ENCODE measurements at places on chromosomes 5 and 9.

DNA sequence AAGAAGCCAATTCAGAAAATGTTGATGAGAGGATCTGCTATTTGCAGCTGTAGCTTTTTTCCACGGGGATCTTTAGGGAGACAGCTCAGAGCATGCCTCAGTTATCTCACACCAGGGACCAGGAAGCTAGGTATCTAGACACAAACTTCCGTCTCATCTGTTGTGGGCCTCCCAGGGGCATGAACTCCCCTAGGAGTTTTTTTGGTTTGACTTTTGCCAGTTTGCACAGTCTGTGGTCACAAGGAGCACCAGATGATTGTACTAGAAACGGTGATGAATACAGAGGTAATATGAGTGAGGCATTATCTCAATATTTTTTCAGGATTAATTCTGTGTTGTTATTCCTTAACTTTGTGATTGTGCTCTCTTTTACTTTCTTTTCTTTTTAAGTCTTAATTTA is 533.2 kb upstream of the SEMA6A start:
- no peak for DNase-seq

DNA sequence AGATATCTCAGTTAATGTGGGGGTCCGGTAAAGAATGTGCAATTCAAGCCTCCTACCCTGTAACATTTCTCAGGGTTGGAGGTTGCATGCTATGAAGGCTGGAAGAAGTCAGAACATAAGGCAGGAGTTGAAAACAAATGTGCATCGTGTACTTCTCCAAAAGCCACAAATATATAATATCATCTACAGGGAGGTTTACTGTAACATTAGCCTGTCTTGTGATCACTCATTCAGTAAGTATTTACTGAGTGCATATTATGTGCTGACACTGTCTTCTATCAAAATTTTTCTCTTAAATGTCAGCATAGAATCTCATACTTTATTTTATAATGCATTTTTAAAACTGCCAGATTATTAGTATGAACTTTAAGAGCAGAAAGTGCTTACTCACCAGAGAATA is 105.6 kb upstream of the ZNF366 start:
- DNase-seq: peak; percentile 36

GRCh38 chr9:15176836-15177235 is 130.2 kb downstream of the TTC39B start:
- DNase-seq: no peak

DNA sequence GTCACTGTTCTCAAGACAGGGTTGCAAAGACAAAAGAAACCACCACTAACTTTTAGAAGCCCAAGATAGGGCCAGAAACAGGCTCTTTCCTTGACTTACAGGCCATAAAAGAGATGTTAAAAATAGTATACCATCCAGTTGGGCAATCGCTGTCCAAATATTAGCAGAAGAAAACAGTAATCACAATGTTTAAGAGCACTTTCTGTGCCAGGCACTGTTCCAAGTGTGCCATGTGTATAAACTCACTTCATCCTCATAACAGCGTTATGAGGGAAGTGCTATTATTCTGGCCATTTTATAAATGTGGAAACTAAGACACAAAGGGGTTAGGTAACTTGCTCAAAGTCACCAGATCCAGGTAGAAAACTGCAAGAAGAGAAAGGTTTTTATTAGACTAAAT is 111.7 kb downstream of the KCNN2 start:
- no peak for DNase-seq

- DNase-seq: peak; percentile 60
Observed at GRCh38 chr9:7439355-7439995, 360.1 kb downstream of the DMAC1 start.

DNA sequence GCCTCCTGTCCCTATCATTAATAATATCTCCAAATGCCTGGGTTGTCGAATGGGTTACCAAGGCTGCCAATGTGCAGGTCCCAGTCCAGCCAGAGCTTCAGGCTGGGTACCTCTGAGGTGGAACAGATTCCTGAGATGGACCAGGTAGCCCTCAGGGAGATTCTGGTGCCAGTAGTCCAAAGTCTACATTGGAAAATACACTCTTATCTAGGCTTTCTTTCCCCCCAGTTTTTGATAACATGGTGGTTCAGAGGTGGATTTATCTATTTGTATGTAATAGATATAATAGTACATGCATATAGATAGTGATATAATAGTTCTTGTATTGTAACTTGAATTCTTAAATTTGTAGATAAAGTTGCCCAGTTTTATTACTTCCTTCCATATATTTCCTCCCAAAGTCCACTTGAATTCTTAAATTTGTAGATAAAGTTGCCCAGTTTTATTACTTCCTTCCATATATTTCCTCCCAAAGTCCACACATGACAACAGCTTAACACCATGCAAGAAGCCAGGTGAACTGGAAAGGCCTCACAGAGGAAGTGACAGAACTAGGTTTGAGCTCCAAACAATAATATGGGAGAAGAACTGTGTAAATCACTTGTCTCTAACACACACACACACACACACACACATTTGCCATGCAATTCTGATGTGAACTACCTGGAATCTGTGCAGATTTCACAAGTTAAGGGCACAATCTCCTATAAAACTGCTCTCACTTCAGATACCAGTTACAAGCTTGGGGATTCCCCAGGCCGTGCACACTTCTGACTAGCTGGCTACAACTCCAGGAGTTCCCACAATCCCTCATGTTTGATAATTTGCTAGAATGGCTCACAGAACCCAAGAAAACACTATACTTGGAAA is 30.7 kb upstream of the ERAP1 start:
- DNase-seq: no peak

GRCh38 chr9:133403766-133404453 is 13.9 kb downstream of the REXO4 start:
- no peak for DNase-seq

DNA sequence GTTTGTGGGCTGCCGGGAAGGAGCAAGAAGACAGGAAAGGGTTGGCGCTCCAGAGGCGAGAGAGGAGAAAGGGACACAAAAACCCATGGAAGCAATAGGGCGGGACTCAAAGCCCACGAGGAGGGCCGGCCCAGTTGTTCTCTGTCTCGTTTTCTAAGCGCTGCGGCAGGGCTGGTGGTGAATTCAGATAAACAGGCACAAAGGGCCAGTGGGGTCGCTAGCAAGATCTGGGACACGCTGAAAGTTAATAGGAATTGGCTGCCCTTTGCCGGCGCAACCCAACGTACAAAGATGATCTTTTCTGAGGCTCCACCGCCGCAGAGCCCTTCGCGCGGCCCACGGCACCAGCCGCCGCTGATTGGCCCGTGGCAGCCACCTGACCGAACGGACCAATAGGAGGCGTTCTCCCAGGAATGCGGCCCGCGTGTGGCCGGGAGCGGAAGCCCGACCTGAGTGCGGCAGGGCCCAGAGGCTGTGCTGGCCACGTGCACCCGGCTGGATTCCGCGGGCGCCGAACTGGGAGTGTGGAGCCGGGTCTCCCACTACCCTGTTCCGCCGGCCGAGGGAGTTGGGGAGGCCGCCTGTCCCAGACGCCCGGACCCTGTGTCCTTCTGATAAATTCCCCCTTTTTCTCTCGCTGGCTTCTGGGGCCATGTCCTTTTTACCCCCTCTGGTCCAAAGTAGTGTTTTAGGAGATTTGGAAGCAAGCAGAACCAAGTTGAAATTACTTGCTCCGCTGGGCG is 16.8 kb upstream of the NSD1 start:
- DNase-seq: peak; percentile 89

GRCh38 chr9:92035146-92035545 is 80.1 kb downstream of the SPTLC1 start:
- DNase-seq: peak; percentile 22

DNA sequence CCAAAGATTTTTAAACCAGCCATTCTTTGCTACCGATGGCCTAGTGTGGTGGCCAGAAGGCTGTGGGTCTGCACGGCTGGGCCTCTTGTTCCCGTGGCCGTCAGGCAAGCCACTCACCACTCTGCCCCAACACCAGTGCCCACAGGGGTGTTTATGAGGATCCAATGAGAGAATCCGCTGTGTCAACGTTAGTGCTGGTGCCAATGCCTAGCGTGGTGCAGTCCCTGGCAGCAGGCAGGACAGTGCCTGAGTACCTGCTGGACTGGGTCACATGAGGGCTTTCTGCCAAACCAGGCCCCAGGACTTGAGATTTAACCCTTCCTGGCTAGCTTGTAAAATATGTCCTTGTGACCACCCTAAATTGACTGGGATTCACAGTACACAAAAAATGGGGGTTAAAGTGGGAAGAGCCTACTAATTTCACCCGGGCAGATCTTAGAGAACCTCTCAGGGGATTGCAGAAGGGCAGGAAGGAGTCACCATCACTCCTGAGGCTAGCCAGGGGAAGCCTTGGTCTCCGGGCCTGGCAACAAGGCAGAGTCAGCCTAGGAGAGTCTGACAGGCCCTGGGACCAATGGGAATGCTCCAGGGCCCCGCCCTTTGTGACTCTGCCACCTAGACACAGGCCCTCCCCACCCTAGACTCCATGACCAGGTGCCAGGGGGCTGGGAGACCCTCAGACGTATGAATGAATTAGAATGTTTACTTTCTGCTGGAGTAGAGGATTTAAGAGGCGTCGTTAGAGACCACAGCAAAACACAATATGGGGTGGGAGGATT is 63.2 kb upstream of the FSTL4 start:
- no peak for DNase-seq

DNA sequence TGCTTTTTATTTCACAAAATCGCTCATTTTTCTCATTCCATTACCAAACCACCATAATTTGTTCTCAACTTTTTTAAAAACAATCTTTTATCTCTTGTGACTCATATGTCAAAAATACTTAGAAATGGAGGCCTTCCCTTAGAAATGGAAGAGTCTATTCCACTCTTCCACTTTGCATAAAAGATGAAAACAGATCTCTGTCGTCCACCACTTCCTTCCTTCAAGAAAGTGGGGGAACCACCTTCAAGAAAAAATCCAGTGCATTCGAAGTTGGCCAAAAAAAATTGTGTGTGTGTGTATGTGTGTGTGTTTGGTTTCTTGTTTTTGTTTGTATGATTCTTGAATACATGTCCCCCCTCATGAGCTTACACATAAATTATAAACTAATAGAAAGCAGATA is 628.8 kb upstream of the DMAC1 start:
- DNase-seq: no peak

- DNase-seq: no peak
Observed at GRCh38 chr5:159976921-159977320, 32.0 kb upstream of the TTC1 start.

GRCh38 chr9:12774861-12775678 is at the start of gene LURAP1L:
LURAP1L (plus strand) TSS chr9:12775020; CDS start chr9:12775716, 696 bp downstream.
- peak; percentile 71 for DNase-seq

- DNase-seq: no peak
Observed at GRCh38 chr9:127963041-127963358, 17.8 kb downstream of the EEIG1 start.

DNA sequence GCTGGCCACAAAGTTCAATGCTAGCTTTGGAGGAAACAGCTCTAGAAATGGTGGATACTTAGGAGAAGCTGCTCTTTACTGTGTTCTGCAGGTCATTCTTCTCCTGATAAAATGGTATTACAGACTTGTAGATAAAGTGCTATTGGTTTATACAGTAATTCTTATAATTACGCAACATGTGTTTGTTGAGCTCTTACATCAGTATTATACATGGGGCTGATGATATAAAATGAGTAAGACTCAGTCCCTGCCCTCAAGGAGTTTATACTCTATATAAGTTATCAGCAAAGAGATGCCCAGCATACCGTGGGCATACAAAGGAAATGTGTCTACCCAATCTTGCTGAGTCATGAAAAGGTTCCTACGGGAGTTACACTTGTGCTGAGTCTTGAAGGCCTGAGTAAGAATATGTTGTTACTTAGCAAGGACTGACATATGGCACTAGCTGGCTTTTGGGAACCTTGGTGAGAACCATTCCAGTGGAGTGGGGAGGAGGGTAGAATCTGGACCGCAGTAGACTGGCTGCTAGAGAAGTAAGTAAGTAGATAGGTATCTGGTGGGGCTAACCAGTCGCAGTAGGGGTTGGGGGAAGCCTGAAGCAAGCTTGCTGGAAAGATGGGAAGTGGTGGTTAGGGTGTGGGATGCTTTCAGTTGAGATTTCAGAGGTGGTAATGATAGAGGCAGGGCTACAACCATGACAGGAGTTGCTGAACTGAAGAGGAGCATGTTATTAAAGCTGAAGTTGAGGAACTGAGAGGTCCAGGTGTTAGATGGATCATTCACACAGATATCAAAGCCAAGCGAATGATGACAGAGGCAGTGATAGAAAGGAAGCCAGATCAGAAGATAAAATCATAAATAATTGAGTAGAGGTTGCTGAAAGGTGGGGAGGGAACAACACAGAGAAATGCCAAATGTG is 11.1 kb upstream of the TTC23L start:
- DNase-seq: no peak

DNA sequence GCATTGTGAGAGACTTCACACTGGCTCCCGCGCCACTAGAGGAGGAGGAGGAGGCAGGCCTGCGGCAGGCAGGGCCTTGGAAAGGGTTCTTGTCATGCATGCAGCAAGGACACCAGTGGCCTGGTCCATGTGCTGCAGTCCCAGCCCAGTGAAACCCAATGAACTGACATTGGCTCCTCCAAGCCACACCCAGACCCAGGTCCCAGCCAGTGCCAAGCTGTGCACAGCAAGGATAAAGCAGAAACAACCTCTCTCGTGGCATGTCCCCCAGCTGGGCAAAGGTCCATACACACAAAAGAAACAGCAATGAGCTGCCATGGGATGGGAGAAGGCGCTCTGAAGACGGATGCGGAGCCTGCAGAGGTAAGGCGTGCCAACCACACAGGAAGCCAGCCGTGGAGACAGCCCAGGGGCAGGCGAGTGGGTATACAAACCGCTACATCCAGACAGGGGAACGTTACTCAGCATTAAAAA is 89.2 kb downstream of the SEMA4D start:
- no peak for DNase-seq

- DNase-seq: no peak
Observed at GRCh38 chr5:170046241-170046640, 59.5 kb upstream of the FOXI1 start.

- peak; percentile 89 for DNase-seq
Observed at GRCh38 chr5:176619203-176619568, 9.2 kb upstream of the GPRIN1 start.

- DNase-seq: peak; percentile 36
Observed at GRCh38 chr5:23820765-23821471, 313.5 kb downstream of the PRDM9 start.

DNA sequence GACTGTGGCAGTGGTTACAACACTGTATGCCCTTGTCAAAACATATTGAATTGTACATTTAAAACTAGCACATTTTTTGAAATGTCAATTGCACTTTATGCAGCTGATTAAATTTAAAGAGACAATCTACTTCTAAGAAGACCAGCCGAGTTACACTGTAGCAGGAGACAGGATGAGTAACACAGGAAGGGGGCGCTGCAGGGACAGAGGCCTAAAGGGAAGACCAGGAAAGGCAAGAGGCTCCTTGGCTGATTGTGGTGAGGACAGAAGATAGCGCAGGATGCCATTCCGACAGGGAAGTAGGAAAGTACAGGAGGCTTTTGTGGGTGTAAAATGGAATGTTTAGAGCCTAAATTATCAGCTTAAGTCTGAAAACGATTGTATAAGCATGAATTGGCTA is 28.2 kb upstream of the PPP2R2B start:
- DNase-seq: no peak

GRCh38 chr5:145764325-145764724 is 70.8 kb downstream of the PRELID2 start:
- no peak for DNase-seq

- no peak for DNase-seq
Observed at GRCh38 chr5:177361418-177362291, 3.9 kb downstream of the RGS14 start.

GRCh38 chr5:128228521-128228920 is 145.0 kb downstream of the SLC12A2 start:
- peak; percentile 65 for DNase-seq

- peak; percentile 1 for DNase-seq
Observed at GRCh38 chr5:158223054-158223600, 364.2 kb upstream of the CLINT1 start.

- DNase-seq: no peak
Observed at GRCh38 chr5:41508696-41509398, 1.6 kb downstream of the PLCXD3 start.

Data from fibroblast of skin of abdomen (primary cell).